Calu3 (cell line): ENCODE measurements at places on chromosomes 1 and 21.
A peak's percentile ranks its signal among the peaks of the same experiment; 100 is the strongest.

GRCh38 chr1:186636786-186637185 is 43.4 kb downstream of the PTGS2 start:
- DNase-seq = no peak

- no peak for DNase-seq
Measured at GRCh38 chr21:39461419-39461818, 9.6 kb downstream of the SH3BGR start.

GRCh38 chr1:12400027-12400693 is 170.3 kb downstream of the VPS13D start:
- DNase-seq = no peak

GRCh38 chr1:245956225-245956624 is 550.9 kb downstream of the SMYD3 start:
- DNase-seq = no peak

DNA sequence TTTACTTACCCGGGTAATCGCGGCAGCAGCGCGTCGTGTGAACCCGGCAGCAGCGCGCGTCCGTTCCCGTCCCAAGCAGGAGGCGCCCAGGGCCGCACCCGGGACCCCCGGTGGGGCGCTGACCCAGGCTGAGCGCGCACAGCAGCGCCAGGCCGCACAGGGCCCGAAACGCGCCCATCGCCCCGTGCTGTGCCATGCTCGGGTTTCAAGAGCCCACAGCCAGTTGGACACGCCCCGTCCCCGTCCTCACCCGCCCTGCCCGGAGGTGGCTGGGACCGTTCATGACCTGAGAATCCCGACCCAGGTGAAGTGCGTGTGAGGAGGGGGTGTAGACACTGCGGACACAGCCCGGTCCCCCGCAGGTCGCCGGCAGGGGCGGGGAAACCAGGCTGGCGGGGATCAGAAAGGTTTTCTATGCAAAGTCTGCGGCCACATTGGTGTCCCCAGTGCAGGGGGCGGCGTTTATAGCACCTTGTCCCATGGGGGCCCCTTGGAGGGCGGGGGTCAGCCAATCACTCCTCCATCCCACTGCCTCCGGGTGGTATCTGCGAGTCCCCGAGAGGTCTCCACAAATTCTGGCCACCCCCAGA is at the start of gene TNFRSF18:
TSS of gene TNFRSF18 (minus strand) at position 217 of the 590 bp plus-strand sequence. CDS start at position 196, 21 bp downstream.
- peak; percentile 47 for DNase-seq

DNA sequence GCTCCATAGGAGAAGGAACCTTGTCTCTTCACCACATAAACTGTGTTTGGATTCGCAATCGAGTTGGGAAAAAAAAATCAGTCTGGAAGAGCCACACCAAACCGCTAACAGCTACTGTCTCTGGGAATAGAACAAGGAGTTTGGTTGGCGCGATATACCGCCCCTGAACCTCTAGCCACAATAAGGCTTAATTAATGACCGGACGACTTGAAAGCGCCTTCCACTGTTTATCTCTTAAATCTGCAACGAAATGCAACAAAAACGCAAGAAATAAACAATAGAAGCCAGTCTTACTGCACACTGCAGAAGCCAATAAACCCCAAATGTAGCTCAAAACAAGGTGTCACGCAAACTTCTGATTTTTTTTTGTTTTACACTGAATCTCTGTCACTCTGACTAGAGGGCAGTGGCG is 10.9 kb downstream of the BTBD19 start:
- no peak for DNase-seq
